ENCODE measurements at places on chromosomes 1 and 21.

GRCh38 chr1:11453742-11454491 lies 25.0 kb upstream of the DISP3 start:
- peak; percentile 85 for DNase-seq

GRCh38 chr1:84122780-84123382 lies 21.2 kb upstream of the PRKACB start:
- peak; percentile 0 for DNase-seq

- no peak for DNase-seq
These were observed 17.0 kb upstream of the WDTC1 start for GRCh38 chr1:27217401-27217800.

GRCh38 chr1:199591468-199591867 lies 436.0 kb upstream of the NR5A2 start:
- DNase-seq, result no peak

DNA sequence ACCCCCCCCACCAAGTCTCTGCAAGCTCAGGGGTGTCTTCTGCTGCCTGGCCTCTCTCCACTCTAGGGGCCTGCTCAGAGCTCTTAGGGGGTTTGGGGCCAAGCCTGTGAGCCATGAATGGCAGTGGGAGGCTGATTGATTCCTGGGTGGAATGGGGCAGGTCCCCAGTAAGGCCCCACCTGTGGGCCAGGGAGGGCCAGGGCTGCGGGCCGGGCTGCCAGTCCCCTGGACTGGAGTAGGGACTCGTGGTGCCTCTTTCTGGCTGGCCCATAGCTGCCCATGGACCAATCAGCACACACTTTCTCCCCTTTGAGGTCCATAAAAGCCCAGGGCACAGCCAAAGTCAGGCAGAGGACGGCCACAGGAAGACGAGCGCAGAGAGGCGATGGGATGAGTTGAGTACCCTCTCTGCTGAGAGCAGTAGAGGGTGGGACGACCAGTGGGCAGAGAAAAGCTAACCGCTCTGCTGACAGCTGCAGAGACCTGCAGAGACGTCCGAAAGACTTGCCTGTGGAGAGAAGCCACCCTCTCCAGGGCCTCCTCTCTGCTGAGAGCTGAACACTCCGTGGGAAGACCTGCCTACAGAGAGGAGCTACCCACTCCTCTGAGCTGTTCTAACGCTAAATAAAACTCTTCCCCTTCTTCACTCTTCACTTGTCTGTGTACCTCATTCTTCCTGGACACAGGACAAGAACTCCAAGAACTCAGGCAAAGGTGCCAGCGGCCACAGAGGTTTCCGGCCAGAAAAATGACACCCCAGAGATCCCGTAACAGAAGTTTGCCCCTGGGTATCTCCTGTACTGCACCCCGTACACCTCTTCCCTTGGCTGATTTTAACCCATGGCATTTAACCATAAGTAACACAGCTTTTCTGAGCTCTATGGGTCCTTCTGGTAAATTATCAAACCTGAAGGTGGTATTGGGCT lies 38.2 kb upstream of the TARDBP start:
- DNase-seq, result no peak

DNA sequence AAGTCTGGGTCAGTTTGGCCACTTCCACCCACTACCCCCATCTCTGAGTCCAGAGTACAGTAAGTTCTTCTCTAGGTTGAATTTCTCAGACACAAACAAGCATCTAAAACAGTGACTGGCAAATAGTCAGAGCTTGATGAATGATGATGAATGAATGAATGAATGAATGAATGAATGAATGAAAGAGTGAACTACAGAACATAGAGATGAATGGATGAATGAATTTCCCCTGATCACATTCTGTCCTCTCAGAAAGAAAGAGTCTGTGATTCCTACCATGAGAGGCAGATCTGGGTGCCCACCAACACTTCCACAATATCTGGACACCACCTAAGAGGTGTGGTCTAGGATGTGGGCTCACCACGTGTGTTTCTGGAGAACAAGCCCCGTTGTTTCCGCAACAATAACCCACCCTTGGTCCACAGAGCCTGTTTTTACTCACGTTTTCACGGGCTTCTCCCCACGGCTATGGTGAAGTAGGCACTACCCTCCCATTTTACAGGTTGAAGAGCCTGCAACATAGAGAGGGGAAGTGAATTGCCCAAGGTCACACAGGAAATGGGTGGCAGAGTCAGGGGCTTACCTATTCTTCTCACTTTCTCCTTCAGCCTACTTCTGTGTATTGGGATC lies 40.2 kb upstream of the IFFO2 start:
- DNase-seq, result no peak

- no peak for DNase-seq
These were observed at the start of gene LY9 for GRCh38 chr1:160795951-160796383. TSS of gene LY9 (plus strand) at chr1:160796174. CDS start at chr1:160796188, 14 bp downstream.

DNA sequence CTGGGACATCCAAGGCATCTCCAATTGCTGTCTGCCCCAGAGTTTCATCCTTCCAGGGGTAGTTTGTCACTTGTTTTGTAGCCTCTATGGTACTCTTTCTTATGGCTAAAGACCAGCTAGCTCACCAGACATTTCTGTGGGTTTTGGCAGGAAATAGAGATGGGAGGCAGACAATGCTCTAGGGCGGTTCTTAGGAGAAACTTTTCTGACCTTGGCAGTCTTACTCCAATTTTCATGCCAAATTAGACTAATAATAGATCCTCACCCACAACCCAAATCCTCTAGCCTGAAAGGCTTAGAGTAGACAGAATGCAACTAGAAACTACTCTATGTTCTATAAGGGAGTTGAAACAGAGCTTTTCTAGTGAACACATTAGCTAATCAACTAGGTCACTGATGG lies 69.8 kb downstream of the LRIG2 start:
- DNase-seq, result no peak

- no peak for DNase-seq
These were observed 48.3 kb downstream of the ATG4C start for GRCh38 chr1:62832276-62832675.

DNA sequence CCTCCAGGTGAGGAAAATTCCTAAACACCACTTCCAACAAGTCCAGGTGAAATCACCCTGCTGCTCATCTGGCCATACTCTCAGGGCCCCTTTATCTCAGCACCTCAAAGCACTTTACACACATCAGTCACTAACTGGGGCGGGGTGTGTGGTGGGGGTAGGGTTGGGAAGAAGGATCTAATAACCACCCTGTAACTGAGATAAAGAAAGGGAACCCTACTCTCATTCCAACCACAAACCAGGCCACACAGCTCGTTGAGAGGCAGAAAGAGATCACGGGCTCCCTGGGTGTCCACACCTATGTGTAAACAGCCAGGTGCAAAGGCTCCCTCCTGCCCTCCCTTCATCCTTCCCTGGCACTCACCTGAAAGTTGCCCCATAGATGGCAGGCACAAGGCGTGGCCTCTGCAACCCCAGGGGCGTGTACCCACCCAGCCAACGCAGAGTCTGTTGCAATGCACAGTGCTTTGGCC lies 20.4 kb downstream of the GPR161 start:
- no peak for DNase-seq

GRCh38 chr21:26798856-26799751 lies 46.1 kb downstream of the ADAMTS1 start:
- DNase-seq, result no peak

- DNase-seq, result no peak
These were observed 2.8 kb downstream of the TARBP1 start for GRCh38 chr1:234476172-234476571.

GRCh38 chr21:35197191-35197590 lies 148.1 kb upstream of the RUNX1 start:
- DNase-seq, result no peak

DNA sequence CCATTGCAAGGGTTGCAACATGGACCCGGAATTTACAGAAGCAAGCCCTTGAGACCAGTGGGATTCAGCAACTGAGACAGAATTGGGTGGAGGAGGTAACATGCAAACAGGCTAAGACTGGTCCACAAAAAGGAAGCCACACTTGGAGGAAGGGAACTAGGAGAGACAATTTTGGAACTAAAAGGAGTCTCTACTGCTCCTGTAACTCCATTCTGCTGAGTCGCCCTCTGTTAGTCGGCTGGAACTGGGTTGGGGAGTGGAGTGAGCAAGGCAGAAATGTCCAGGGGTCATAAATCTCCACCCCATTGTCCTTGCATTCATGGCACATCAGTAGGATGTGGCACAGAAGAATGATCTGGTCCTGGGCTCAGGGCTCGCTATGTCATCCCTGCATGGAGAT lies 5.1 kb downstream of the LAMB3 start:
- no peak for DNase-seq

- no peak for DNase-seq
These were observed 112.7 kb downstream of the HMCN1 start for GRCh38 chr1:185846672-185847444.

DNA sequence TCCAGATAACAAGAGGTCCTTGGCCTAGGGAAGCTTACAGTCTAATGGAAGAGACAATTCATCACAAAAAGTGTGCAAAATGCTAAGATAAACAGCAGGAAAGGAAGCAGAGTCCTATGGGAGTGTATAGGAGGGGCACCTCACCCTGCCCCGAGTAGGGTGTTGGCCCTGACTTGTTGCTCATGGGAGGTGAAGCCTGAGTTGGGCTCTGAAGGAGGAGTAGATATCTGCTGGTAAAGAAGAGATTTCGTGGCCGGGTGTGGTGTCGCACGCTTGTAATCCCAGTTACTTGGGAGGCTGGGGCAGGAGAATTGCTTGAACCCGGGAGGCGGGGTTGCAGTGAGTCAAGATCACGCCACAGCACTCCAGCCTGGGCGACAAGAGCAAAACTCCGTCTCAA lies 18.6 kb upstream of the GPR37L1 start:
- no peak for DNase-seq

- DNase-seq, result no peak
These were observed 11.7 kb upstream of the USP48 start for GRCh38 chr1:21794656-21795055.

GRCh38 chr1:78047631-78048030 lies 1.9 kb downstream of the GIPC2 start:
- DNase-seq, result peak; percentile 95

DNA sequence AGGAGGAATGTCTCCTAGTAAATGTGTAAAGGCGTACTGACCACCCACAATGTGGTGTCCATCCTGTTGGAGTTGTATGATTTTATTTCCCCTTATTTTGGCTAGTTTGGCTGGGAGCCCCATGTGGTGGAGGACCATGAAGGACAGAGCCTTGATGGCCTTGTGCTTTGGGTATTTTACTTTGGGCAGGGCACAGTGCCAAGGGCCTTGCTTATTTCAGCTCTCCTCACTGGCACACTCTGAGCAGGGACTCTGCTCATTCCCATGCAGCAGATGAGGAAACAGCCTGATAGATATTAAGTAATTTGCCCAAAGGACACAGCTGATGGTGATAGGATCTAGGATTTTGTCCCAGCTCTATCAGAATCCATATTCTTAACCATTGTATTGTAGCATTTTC lies 50.2 kb downstream of the SMYD2 start:
- DNase-seq, result no peak

DNA sequence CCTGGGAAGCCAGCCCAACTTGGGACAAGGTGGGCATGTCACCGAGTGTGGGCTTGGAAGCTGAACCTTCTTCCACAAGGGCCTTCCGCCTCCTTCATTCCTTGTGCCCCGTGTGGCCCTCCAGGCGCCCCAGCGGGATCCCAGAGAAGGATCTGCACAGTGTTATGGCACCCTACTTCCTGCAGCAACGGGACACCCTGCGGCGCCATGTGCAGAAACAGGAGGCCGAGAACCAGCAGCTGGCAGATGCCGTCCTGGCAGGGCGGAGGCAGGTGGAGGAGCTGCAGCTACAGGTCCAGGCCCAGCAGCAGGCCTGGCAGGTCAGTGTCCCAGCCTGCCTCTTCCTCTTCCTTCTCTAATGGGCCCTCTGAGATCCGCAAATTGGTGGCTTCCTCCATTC lies 5.8 kb upstream of the BGLAP start:
- DNase-seq, result no peak

- DNase-seq, result no peak
These were observed 190.2 kb downstream of the NR5A2 start for GRCh38 chr1:200217703-200218102.

- no peak for DNase-seq
These were observed 299.8 kb downstream of the DUSP10 start for GRCh38 chr1:221442056-221442455.

GRCh38 chr21:29130270-29130969 lies at the start of gene MAP3K7CL:
TSS of gene MAP3K7CL (plus strand) at chr21:29130644. CDS start at chr21:29133345, 2,701 bp downstream.
- DNase-seq, result no peak

- DNase-seq, result no peak
These were observed 35.9 kb downstream of the FHAD1 start for GRCh38 chr1:15282810-15283474.

- DNase-seq, result no peak
These were observed 27.9 kb upstream of the TNR start for GRCh38 chr1:175771289-175771688.

DNA sequence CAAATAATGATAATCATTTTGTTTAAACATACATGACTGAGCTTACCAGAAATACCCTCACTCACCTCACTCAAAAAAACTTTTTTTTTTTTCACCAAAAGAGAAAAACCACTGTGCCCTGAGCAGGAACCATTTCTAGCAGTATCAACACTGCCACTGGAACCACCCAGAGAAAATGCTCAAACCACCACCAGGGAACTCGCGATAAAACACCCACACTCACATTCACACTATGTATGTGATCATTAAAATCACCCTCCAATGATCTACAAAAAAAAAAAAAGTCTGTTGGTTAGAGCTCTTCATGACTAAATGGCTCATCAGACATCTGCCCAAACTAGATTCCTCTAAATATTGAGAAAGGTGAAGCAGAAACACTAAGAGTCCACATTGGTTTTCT lies 11.5 kb downstream of the TIAM1 start:
- no peak for DNase-seq

- DNase-seq, result no peak
These were observed 9.4 kb downstream of the PHACTR4 start for GRCh38 chr1:28378906-28379305.

GRCh38 chr1:41380979-41381691 lies 19.9 kb downstream of the FOXO6 start:
- DNase-seq, result peak; percentile 51

DNA sequence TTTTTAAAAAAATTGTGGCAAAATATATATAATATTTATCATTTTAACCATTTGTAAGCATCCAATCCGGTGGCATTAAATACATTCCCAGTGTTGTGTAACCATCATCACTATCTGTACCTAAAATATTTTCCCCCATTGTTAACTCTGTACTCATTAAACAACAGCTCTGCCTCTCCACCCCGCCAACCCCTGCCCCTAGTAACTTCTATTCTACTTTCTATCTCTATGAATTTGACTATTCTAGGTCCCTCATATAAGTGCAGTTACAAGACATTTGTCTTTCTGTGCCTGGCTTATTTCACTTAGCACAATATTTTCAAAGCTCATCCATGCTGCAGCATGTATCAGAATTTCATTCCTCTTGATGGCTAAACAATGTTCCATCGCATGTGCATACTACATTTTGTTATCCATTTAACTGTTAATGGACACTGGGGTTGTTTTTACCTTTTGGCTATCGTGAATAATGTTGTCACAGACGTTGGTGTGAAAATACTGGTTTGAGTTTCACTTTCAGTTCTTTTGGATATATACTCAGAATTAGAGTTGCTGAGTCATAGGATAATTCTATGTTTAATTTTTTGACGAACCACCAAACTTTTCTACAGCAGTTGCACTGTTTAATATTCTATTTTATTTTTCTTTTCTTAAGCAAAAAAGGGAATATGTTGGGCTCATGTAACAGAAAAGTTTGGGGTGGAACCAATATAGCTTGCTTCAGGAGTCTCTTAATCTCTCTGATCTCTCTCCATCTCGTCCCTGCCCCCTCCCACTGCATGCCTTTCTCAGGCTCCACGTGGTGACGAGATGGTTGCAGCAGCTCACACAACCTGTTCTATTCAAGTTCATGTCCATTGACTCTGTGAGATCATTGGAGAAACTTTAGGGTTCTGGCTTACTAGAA lies 25.2 kb upstream of the RCAN1 start:
- no peak for DNase-seq

GRCh38 chr1:2230781-2231531 lies 2.8 kb downstream of the SKI start:
- no peak for DNase-seq
